ENCODE measurements at places on chromosomes 2 and 18.

GRCh38 chr2:196783431-196784094 lies 15.9 kb downstream of the GTF3C3 start:
- DNase-seq, result no peak

- DNase-seq, result no peak
Measured at GRCh38 chr2:111121028-111121827, 514 bp downstream of the BCL2L11 start.

GRCh38 chr18:1624612-1625011 lies 719.9 kb downstream of the ADCYAP1 start:
- no peak for DNase-seq

GRCh38 chr2:238571661-238572372 lies 145.1 kb downstream of the ASB1 start:
- DNase-seq, result no peak

GRCh38 chr2:199804831-199805230 lies 46.2 kb downstream of the FTCDNL1 start:
- DNase-seq, result no peak

GRCh38 chr18:64017870-64018269 lies 48.0 kb downstream of the SERPINB8 start:
- DNase-seq, result no peak

DNA sequence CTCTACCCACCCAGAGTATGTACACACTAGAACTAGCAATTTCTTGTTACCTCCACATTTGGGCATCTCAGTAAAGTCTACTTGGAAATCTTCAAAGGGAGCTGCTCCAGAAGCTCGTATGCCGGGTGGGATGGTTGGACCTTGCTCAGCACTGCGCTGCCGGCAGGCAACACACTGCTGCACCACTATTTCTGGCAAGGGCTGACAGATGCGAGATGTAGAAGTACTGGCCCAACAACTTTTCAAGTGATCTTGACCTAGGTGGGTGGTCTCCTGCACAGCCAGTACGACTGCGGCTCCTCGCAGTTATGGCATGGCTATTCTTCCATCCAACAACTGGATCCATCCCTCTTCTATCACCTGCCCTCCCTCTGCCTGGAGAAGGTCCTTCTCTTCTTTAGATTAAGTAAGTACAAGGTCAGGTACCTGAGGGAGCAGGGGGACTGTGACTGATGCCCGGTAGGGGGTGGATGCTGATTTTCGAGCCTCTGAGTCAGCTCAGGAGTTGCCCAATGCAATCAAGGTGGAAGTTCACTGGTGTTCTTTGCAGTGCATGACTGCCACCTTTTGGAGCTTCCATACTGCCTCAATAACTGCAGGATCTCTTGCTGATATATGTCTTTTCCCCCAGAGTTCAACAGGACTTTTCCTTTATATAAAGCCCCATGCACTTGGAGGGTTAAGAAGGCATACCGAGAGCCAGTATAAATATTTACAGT lies 100.4 kb upstream of the SLC1A4 start:
- DNase-seq, result no peak

DNA sequence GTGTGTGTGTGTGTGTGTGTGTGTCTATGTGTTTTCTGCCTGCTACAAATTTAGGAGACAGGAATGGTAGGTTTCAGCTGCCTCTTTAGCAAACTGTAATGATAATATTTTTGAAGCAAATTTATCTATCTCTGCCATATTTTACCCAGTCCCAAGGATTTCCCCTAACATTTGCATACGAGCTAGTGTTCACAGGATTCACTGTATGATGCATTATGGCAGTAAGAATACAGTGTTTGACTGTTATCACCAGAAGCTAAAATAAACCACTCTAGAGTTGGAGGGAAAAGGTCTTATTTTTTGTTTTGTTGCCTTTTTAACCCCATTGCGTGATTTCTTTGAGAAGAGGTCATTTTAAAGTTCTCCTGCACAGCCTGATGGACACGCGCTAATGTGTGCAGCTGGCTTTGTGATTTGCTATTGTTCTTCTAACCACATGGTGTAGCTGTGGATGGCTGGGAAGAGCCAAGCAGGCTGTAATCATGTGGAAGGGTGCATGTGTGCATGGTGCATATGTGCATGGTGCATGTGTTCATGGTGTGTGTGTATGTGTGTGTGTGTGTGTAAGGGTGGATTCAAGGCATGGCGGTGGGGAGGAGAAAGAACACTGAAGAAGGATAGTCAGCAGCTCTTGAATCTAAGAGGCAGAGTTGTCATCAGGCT lies 62.4 kb downstream of the PLB1 start:
- no peak for DNase-seq

- DNase-seq, result no peak
Measured at GRCh38 chr2:204505946-204506345, 39.3 kb upstream of the PARD3B start.

DNA sequence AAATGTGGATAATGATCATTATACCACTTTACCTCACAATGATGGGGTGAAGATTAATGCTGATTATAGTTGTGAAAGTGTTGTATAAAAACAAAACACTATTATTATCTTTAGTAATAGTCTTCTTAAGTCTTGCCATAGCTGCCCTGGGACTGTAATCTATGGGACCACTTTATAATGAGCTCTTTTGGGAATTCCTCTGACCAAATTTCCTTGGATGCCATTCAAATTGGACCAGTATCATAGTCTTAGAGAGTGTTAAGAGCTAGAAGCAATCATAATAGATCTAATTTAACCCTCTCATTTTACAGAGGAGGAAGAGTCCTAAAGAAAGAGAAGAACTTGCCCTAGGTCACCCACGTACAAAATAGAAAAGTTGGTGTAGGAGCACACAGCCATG lies 457.7 kb upstream of the SLC14A2 start:
- no peak for DNase-seq

DNA sequence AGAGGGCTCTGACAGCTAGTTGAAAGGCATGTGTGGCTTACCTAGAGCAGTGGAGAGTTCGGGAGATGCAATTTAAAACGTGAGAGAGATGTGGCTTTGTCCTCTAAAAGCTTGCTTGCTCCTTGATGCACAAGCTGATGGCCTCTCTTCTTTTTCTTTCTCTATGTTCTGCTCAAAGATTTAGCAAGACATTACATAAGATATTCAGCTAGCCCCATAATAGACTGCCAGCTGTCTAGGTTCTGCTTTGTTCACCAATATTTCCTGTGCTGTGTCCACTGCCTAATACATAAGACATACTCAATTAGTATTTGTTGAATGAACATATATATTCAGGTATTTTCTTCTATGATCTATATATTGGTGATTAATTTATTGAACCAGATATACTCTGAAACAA lies 31.1 kb downstream of the SPATS2L start:
- no peak for DNase-seq

DNA sequence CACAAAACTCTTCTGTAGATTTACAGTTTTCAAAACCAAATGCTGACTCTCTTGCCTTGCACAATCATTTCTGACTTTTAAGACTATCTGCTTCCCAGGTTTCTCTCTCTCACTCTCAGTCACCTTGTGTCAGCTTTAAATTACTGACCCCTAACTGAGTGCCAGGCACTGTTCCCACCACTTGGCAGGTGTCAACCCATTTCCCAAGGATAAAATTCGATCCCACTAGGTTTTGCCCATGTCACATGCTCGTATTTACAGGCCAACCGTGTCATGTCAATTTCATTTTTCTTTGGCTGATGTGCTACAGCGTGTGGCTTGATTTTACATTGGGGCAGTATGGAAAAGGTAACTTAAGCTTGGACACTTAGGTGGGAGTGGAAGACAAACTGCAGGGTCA lies 26.1 kb upstream of the LMAN1 start:
- no peak for DNase-seq

GRCh38 chr18:24499814-24500213 lies 39.4 kb downstream of the HRH4 start:
- no peak for DNase-seq

DNA sequence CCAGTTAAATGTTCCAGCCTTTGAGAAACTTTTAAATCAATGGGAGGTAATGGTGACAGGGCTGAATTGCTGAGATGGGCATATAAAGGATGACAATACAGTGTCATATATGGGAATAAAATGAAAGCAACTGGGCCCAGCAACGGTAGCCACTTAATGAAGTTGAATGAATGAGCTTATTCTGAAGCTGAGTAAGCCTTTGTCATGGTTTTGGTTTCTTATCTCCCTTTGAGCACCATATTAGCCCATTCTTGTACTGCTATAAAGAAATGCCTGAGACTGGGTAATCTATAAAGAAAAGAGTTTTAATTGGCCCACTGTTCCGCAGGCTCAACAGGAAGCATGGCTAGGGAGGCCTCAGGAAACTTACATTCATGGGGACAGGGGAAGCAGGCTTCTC lies 3.5 kb upstream of the THUMPD2 start:
- DNase-seq, result no peak

DNA sequence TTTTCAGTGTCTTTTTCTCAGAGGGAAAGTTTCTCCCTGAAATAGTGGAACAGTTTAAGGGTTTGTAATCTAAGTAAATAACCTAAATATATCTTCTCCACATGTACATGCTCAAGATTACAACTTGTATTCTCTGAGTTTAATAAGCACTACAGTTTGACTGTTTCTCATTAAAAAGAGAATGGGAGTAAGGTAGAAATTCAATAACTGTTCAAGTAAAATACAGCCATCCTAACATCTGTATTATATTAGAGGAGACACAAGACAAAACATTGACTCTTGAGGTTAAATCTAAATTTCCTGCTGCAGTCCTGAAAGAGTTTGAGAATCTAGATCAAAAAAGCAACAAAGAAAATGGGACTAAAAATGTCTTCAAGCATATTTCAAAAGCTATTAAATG lies 73.0 kb upstream of the ZNF397 start:
- no peak for DNase-seq

GRCh38 chr18:901761-902160 lies 2.9 kb upstream of the ADCYAP1 start:
- no peak for DNase-seq

DNA sequence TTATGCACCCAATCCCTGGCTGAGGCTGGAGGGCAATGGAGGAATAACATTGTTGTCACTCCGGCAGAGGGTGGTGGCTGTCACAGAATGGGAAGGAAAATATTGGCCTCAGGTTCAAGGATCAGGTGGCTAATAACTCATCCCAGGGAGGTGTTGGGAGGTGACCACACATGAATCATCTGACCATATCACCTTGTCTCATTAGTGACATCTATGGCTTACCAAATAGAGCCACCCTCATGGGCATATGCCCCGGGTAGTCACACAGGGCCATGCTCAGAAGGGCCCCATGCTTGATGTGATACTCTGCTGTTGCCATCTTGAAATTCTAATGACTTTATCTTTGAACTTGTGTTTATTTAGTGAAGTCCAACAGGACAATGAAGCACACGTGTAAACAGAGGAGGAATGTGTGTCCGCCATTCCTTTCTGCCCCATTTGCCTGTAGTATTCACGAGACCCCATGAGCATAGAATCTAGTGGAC lies 27.5 kb upstream of the HK2 start:
- DNase-seq, result no peak

GRCh38 chr2:173202570-173202969 lies 126.9 kb downstream of the MAP3K20 start:
- DNase-seq, result no peak

- DNase-seq, result no peak
Measured at GRCh38 chr18:30446605-30447004, 595.9 kb downstream of the DSC3 start.

GRCh38 chr18:41745166-41746049 lies 209.6 kb upstream of the PIK3C3 start:
- DNase-seq, result no peak

GRCh38 chr2:218017211-218018053 lies 14.6 kb upstream of the TNS1 start:
- no peak for DNase-seq

- peak; percentile 73 for DNase-seq
Measured at GRCh38 chr2:26769089-26769761, 5.1 kb downstream of the SLC35F6 start.

- DNase-seq, result no peak
Measured at GRCh38 chr2:146068051-146068450, 1548.1 kb upstream of the ZEB2 start.

GRCh38 chr18:23560186-23560585 lies 26.1 kb downstream of the NPC1 start:
- DNase-seq, result no peak

DNA sequence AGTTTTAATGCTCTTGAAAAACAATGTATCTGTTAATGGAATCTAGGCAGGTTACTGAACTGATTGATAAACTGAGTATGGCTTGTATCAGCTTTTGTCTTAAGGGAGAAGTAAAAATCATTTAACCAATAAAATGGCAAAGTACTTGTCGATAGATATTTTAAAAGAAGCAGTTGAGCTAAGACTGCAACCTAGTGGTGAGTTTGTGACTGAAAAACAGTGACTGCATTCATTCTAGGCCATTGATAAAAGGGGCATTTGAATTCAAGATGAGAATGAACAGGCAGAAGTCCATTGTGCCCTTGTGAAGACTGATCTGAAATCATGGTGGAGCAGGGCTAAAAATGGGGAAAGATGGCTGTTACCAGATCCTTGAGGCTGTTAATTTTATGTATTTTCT lies 59.4 kb upstream of the MSTN start:
- no peak for DNase-seq

- no peak for DNase-seq
Measured at GRCh38 chr2:112798979-112799975, 15.0 kb upstream of the IL1A start.

GRCh38 chr2:152093464-152093863 lies 5.4 kb downstream of the CACNB4 start:
- DNase-seq, result no peak

- DNase-seq, result peak; percentile 15
Measured at GRCh38 chr2:182716650-182716979, 558 bp downstream of the DNAJC10 start.

GRCh38 chr2:124678043-124678442 lies 653.0 kb downstream of the CNTNAP5 start:
- DNase-seq, result no peak

- DNase-seq, result no peak
Measured at GRCh38 chr18:37659906-37660305, 94.3 kb upstream of the CELF4 start.

- DNase-seq, result no peak
Measured at GRCh38 chr2:1656961-1657841, 87.1 kb downstream of the PXDN start.

DNA sequence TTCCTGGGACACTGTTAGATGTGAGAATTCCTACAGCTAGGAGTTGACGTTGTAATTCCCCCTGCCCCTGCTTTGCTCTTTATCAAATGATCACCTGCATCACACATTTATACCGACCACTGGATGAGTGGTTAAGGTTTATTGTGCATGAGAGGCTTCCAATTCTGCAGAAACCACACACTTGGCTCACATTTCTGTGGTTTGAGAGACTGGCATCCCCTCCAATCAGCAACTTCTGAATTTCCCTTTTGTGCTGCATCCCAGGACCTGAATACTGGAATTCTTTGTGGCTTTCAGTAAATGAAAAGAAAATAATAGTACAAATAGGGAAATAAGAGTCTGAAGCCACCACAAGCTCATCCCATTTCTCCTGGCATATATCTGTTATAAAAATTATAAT lies 628.7 kb upstream of the PIK3C3 start:
- DNase-seq, result no peak

DNA sequence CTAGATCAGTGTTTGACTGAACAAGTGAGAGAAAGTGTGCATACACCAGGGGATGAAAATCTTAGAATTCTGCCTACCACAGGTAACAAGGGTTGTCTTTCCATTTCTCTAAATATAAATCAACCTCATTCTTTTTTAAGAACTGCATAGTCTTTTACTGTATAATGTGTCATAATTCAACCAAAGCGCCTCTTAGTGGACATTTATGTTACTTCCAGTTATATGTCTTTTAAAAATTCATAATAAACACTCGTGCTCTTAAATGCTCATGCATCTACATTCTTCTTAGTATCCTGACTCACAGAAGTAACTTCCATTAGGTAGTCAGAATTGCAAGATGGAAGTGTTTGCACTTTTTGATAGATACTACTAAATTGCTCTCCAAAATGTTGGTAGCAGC lies 76.2 kb downstream of the CHRNA1 start:
- DNase-seq, result no peak
